ENCODE measurements at places on chromosomes 1 and 21.

DNA sequence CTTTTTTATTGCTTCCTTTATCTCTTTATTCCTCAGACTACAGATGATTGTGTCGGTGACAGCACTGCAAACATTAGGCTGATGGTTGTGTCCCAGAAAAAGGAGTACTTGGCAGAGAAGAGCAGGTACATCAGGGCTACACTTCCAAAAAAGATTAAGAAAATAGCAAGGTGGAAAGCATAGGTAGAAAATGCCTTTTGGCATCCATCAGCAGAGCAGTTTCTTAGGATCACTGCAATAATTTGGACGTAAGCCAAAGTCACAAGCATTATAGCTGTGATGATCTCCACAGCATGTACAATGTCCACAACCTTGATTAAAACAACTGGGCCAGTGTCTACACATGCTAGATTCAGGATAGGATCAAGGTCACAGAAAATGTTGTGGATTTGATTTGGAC, 5.9 kb downstream of the OR6K2 start:
- no peak for DNase-seq

DNA sequence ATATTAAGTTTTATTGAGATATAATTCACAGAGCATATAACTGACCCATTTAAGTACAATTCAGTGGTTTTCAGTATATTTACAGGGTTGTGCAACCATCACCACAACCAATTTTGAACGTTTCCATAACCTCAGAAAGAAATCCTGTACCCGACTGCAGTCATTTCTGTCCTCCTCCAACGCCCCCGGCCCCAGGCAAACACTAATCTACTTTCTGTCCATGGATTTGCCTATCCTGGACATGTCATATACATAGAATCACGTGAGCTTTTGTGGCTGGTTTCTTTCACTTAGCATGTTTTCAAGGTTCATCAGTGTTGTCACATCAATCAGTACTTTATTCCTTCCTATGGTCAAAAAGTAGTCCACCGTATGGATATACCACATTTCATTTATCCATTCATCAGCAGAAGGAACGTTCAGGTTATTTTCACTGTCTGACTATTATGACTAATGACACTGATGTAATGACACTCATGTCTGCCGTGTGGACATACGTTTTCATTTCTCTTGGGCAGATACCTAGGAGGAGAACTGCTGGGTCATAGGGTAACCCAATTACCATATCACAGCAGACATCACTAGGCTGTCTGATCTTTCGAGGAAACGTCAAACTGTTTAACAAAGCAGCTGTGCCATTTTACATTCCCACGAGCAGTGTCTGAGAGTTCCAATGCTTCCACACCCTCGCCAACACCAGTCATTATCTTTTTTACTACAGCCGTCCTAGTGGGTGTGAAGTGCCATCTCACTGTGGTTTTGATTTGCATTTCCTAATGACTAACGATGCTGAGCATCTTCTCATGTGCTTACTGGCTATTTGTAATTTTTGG, 30.8 kb downstream of the MRPL37 start:
- no peak for DNase-seq

DNA sequence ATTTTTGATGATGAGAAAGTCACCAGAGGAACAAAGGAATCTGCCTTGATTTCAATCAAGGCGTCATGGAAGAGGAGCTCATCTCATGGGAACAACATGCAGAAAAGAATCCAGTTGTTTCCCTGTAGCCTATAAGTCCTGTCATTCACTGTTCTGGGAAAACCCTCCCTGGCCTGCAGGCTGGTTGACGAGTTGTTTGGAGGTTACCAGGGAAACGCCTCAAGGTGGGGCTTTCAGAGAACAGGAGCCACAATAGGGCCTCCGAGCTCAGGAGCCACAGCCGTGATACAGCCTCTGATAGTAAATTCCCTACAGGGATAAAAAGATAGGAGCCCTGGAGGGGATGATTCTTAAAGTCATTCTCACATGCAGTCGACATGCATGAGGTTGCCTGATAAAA, 135.2 kb downstream of the PSMG1 start:
- no peak for DNase-seq

DNA sequence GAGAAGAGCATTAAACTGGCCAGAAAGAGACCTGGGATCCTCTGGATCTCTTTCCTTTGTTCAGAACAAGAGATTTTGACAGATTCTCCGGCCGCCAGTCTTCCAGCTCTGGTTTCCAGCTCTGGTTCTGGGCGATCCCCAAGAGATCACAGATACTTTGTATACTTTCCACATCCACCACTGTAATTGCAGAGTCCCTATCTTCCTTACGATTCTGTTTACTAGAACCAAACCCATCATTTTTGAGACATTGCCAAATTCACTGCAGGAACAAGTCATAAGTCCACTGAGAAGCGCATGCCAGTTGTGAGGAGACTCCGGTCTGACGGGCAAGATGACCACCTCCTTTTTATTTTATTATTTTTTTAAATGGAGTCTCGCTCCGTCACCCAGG, 505.2 kb downstream of the SMYD3 start:
- DNase-seq, result no peak

DNA sequence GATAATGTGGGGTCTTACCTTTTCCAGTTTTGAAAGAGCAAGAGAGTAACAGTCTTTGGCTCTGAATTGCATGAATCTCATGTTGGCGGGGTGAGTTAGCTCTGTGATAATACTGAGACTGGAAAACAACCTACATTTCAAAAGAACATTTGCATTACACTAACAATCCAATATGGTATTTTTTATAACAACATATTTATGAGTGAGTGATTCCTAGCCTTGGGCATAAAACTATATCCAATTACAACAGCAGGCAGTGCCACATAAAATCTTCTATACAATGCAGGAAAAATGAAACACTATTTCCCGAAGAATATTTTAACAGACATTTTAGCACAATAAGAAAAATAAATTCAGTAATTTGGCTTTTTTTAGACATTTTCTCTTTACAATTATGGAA, 303.0 kb downstream of the KCNT2 start:
- DNase-seq, result no peak

DNA sequence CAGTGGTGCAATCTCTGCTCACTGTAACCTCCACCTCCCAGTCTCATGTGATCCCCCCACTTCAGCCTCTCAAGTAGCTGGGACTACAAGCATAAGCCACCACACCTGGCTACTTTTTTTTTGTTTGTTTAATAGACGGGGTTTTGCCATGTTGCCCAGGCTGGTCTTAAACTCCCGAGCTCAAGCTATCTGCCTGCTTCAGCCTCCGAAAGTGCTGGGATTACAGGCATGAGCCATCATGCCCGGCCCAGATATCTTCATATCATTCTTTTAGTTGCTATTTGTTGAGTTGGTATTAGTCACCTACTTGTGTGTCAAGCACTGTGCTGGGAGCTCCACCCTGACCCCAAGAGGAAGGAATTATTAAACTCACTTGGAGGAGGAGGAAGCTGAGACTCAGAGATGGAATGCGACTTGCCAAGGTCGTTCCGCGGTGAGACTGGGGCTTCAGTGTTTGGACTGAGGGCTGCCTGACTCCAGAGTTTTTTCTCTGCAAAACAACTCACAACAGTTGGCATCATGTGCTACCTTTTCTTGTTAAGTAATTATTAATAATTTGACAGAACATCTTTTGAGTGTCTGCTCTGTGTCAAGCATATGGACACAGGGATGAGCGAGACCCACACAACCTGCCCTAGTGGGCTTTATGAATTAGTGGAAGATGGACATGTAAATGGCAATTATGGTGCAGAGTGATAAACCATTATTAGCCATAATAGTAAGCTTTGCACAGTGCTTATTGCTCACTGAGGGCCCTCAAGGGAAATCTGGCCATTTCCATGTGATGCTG, 132.0 kb downstream of the FOXD2 start:
- DNase-seq, result no peak

- no peak for DNase-seq
These were observed 67.0 kb upstream of the KLHDC7A start for GRCh38 chr1:18413541-18414305.

DNA sequence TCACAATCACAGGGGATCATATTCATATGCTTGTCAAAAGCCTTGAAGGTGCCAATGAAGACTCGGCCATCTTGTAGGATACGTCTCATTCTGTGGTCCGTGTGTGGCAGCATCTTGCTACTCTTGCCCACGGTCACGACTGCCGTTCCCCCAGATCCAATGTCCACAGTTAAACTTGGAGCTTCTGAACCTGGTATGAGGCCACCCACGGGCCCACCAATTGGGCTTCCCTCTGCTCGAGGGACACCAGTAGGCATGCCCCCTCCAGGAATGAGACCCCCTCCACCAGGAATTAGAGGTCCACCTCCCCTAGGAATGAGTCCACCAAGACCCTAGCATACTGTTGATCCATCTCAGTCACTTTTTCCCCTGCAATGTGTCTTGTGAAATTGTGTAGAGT, 39.6 kb downstream of the MORN1 start:
- DNase-seq, result no peak

GRCh38 chr21:33815143-33815707, 100.4 kb downstream of the ATP5PO start:
- no peak for DNase-seq

- DNase-seq, result no peak
These were observed 1.8 kb downstream of the CDKN2C start for GRCh38 chr1:50971748-50972305.

- DNase-seq, result peak; percentile 64
These were observed 359 bp downstream of the LRRC3 start for GRCh38 chr21:44455524-44456213.

DNA sequence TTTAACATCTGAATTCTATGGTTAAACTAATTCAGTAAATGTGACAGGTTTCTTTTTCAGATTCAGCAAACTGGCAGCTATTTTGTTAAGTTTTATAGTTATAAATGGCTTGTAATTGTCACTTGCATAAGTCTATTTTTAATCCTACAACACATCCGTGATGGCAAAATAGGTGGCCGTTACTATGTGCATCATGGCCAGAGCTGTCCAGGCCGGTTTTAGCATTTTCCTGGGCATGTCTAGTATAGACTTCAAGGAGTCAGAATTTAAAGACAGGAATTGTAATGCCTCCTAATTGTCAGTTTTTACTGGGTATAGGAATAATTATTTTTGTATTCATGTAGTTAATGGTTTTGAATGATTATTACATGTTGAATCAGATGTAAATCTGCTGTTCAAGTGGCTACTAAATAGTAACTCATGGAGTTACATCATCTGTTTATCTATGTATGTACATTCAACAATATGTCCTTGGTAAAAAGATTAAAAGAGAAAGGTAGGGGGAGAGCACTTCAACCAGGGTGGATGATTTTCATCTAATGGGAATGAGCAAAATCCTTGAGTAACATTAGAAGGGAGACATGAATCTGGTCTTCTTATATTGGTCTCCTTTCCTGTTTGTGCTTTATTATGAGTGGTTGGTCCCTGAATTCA, 3.2 kb upstream of the B3GALT2 start:
- DNase-seq, result no peak

- peak; percentile 35 for DNase-seq
These were observed 417.1 kb downstream of the KIF26B start for GRCh38 chr1:245571815-245572294.

DNA sequence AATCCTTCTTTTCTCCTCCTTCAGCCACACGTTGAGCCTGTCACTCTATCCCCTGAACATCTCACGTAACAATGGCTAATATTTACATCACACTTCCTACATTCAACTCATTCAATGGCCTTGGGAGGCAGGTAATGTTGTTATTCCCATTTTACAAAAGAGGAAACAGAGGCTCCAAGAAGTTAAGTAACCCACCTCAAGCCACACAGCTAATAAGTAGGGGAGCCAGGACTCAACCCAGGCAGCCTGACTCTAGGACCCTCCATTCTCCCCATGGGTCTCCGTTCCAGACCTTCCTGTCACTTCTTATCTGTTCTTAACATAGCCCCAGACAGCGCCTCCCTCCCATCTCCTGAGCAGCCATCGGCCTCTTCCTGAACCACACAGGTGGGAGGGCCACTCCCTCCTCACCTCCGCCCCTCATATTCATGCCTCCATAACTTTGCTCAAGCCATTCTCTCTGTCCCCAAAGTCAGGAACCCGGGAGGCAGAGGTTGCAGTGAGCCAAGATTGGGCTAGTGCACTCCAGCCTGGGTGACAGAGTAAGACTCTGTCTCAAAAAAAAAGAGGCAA, 2.2 kb downstream of the PADI4 start:
- DNase-seq, result no peak

- DNase-seq, result peak; percentile 62
These were observed 45.0 kb downstream of the NEK2 start for GRCh38 chr1:211630236-211631081.

GRCh38 chr1:210072896-210073504, 135.0 kb downstream of the SYT14 start:
- no peak for DNase-seq

DNA sequence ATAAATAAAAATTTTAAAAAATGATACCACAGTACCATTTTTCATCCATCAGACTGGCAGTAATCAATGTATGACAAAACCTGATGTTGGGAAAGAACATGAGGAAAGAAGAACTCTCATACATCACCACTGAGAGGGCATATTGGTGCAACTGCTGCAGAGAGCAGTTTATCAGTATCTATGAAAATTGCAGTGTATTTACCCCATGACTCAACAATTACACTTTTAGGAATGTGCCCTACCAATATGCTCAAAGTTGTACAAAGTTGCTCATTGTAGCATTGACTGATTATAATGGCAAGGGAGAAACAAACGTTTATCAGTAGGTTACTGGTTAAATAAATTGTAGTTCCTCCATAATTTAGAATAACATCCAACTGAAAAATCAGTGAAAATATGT, 36.7 kb downstream of the CATSPERE start:
- DNase-seq, result no peak

- no peak for DNase-seq
These were observed at the start of gene MAEL for GRCh38 chr1:166988974-166989515. TSS of gene MAEL (plus strand) at chr1:166989280. CDS start at chr1:166989353, 73 bp downstream.

GRCh38 chr1:17245816-17246325, 3.0 kb upstream of the PADI3 start:
- no peak for DNase-seq

- peak; percentile 92 for DNase-seq
These were observed 578 bp upstream of the TRIM62 start for GRCh38 chr1:33182401-33182841.

DNA sequence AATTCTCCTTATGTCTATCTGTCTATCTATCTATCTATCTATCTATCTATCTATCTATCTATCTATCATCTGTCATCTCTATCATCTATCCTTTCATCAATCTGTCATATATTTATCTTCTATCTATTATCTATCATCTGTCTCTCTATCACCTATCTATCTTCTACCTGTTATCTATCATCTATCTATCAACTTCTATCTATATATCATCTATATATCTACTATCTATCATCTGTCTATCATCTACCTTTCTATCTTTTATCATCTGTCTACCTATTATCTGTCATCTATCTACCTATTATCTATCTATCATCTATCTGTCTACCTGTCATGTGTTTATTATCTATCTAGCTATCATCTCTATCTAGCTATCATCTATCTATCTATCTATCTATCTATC, 124.7 kb upstream of the C1orf174 start:
- no peak for DNase-seq

DNA sequence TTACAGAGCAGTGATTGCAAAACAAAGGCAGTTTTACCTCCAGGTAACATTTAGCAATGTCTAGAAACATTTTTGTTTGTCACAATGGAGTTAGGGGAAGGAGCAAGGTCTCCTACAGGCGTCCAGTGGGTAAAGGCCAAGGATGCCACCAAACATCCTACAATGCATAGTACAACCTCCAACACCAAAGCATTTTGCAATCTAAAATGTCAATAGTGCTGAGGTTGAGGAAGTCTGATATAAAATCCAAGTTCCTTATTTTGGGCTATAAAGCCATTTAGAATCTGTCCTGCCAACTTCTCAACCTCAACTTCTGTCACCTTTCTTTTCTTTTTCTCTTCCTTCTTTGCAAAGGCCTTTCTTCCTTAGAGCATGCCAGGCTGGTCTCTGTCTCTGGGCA, 111.2 kb downstream of the FASLG start:
- DNase-seq, result no peak

GRCh38 chr1:151166505-151166956, 587 bp downstream of the SCNM1 start:
- no peak for DNase-seq
